ENCODE measurements at places on chromosomes 1 and 21.

GRCh38 chr1:215084621-215085020 lies 2.1 kb downstream of the KCNK2 start:
- DNase-seq: no peak

DNA sequence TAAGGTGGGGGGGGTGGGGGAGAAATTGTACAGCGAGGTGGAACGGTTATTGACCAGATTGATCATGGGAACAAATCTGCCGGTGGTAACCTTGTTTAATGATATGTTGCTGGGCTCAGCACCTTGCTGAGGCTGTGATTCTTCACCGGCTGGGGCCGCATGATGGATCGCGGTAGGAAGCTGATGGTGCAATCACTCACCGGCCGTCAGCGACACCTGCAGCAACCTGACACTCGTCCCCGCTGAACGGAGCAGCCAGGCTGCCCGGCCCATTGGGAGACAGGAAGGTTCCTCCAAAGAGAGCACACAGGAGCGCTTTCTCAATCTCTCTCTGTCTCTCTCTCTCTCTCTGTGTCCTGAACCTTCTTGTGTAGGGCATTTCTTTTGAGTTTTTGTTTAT lies 128.5 kb upstream of the RRP15 start:
- no peak for DNase-seq

- no peak for DNase-seq
Observed at GRCh38 chr1:114902343-114902742, 47.7 kb downstream of the SYCP1 start.

- DNase-seq: no peak
Observed at GRCh38 chr21:16945580-16945979, 567.3 kb upstream of the CXADR start.

- DNase-seq: no peak
Observed at GRCh38 chr1:203175237-203175826, at the start of gene MYBPH. MYBPH (minus strand) TSS chr1:203175826; CDS start chr1:203175755, 71 bp downstream.

DNA sequence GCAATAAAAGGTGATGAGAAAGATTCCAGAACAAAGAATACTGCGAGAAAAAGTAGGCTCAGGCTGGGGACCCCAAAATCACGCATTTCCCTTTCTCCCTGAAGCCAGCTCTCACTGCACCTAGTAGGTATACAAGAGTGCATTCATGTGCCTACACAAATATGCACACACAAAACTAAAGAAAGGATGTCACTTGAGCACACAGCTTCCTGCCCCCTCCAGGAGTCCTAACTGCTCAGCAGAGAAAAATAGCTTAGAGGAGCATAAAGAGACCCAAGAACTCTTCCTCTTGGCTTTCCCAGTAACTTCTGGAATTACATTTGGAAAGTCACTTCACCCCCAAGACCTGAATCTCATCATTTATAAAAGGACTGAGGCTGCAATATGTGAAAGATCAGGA lies 38.0 kb downstream of the JAK1 start:
- no peak for DNase-seq

- peak; percentile 60 for DNase-seq
Observed at GRCh38 chr21:31363720-31364119, 19.7 kb upstream of the TIAM1 start.

GRCh38 chr21:43001316-43001715 lies 27.0 kb downstream of the PKNOX1 start:
- no peak for DNase-seq

GRCh38 chr1:14961661-14962267 lies 191.8 kb upstream of the TMEM51 start:
- DNase-seq: no peak

GRCh38 chr1:72662918-72663317 lies 380.6 kb upstream of the NEGR1 start:
- no peak for DNase-seq

- DNase-seq: peak; percentile 40
Observed at GRCh38 chr1:221439747-221440501, 302.0 kb downstream of the DUSP10 start.

- no peak for DNase-seq
Observed at GRCh38 chr1:200184196-200184595, 156.7 kb downstream of the NR5A2 start.

GRCh38 chr1:151819976-151820623 lies 11.5 kb downstream of the RORC start:
- DNase-seq: no peak

DNA sequence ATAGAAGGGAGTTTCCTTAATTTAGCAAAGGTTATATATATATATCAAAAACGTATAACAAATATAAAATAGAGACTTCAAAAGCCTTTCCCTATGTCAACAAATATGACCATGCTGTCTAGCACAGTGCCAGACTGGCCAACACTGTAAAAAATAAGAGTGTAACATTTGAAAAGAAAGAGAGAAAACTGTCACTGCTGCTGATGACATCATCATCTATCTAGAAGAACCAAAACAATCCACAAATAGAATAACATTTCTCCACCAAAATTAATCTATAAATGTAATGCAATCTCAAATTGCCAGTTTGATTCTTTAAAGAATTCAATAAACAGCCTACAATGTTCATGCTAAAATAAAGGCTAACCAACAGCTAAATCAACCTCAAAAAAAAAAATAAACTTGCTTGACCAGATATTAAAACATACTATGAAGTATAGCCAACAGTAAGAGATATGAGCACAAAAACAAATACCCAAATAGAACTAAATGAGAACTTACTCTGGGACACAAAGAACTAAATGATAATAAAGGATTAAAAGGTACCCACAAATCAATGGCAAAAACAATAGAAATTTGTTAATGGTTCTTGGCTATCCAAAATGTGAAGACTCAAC lies 50.2 kb downstream of the ENAH start:
- DNase-seq: no peak

GRCh38 chr1:155522069-155522468 lies 40.5 kb downstream of the ASH1L start:
- no peak for DNase-seq

DNA sequence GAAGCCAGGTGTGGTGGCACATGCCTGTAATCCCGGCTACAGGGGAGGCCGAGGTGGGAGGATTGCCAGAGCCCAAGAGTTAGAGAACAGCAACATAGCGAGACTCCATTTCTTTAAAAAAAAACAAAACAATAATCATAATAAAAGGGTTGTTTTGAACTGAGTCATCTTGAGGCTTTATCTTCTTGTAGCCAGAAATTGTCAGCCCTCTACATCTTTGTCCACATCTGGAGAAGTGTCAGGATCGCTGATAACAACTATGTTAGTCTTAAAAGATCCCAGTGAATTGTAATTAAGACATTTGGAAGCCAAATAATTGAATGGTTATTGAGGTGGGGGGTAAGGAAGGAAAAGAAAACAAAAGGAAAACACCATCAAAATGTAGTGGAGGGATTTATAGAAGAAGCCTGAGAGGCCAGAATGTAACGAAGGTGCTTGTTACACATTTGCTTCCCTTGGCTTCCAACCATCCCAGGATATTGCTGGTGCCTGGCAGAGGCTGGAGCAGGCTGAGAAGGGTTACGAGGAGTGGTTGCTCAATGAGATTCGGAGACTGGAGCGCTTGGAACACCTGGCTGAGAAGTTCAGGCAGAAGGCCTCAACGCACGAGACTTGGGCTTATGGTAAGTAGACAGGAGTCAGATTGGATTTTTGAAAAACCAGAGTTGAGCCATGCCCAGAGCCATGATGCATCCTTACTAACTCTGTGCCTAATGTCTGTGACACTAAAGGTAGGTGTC lies 52.5 kb upstream of the MTR start:
- no peak for DNase-seq

DNA sequence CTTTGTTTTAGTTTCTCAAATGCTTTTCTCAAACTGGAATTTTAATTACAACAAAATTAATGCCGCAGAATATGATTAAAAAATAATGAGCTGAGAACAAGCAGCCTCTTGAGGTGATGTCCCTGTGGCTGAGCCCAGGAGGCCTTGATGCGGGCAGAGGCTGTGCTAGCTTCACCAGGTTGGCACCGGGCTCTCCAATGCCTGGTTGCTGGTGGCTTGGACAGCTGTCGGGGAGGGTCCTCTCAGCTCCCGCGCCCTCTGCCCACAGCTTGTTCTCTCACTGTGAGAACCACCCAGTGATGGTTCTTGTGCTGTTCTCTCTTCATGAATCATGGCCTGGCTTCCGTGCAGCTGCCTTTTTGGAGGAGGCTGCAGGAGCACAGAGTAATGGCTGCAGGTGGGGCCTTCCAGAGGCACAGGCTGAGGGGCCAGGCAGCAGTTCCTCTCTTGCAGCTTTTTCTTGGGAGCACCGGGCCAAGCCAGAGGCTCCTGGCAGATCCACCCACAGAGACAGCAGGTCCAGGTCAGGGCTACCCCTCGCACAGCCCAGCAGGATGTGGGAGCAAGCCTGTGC lies 156.3 kb downstream of the PCBP3 start:
- DNase-seq: no peak

DNA sequence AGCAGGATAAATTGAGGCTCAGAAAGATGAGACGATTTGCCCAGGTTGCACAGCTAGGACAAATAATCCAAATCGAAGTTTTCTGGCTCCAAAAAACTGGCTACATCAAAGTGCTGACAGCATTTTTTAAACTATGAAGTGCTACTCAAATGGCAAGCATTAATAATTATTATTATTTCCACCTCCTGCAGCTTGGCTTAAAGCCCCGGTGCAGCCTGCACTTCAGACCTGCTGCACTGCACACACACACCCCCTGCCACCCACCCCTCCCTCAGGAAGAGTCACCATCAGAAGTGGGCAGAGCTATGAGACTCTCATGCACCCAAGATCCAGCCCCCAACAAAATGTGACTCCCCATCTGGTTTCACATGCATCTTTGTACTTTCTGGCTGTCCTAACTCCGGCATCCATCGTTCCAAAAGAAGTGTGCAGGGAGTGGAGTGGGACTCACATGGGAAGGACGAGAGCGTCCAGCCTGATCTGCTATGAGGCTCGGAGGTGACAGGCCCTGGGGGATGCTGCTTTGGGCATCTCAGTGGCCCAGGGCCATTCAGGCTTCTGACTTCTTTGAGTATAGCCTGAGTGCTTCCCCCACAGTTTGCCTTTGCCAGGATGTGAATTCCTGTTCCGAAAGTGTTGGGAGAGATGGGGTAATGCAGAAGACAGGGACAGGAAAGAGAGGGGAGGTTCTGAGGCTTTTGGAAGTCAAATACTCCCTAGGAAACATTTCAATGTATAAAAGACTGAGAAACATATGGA lies 65.0 kb upstream of the FAM20B start:
- DNase-seq: no peak

GRCh38 chr1:186568221-186568620 lies 107.3 kb upstream of the PDC start:
- DNase-seq: no peak

DNA sequence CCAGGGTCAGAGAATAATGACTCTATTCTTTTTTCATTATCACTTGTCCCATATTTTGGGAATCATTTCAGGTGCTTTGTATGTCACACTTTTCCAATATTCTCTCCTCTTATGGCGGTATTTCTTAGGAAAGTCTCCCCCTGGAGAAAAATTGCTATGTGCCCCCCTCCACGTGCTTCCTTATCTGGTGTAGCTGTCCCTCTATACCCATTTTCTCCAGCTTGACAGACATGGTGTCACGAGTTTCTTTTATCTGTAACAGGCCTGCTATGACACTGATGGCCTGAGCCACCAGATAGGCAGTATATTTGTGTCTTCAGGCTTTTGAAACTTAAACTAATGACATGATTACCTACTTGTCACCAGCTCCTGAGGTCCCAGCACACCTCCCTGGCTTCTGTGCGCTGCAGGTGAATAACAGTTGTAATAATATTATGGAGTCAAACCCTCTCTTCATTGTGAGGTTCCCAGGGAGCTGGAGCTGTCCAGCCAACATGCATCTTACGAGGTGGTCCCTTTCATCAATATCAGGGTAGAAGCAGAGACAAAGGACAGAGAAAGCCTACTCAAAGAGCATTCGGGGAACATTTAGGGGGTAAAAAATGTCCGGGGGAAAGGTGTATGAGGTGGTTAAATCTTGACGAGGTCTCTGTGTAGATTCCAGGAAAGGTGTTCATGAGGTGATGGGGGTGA lies 71.2 kb upstream of the DUSP10 start:
- DNase-seq: no peak

DNA sequence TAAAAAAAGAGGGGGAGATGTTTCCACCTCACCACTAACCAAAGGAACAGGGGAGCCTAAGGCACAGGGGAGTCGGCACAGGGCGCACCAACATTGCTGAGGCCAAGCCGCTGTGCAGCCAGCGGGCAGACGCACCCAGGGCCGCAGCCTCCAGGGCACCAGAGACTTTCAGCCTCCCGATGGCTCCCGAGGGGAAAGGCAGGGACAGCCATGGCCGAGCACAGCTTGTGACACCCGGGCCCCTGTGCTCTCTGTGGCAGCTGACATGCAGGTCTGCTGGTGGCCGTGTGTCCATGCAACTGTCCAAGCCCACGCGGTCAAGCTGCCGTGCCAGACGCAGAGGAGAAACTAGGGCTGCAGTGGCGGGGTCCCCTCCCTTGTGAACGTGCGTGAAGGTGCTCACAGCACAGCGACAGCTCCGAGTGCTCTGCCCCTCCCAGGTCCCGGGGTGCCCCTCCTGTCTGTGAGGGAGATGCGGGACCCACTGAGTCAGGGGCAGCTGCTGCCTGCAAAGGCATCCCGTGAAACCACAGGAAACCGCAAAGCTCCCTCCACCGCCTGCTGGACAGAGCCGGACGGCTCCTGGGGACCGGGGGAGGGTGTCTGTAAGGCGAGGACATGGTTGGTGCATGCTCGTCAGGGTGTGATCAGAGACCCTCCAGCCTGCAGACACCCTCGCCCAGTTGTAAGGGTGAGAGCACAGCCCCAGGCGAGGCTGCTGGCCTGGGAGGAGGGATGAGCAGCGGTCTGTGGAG lies 2.5 kb downstream of the KRTAP10-11 start:
- no peak for DNase-seq

GRCh38 chr1:59714219-59714618 lies 100.5 kb upstream of the HOOK1 start:
- DNase-seq: no peak

DNA sequence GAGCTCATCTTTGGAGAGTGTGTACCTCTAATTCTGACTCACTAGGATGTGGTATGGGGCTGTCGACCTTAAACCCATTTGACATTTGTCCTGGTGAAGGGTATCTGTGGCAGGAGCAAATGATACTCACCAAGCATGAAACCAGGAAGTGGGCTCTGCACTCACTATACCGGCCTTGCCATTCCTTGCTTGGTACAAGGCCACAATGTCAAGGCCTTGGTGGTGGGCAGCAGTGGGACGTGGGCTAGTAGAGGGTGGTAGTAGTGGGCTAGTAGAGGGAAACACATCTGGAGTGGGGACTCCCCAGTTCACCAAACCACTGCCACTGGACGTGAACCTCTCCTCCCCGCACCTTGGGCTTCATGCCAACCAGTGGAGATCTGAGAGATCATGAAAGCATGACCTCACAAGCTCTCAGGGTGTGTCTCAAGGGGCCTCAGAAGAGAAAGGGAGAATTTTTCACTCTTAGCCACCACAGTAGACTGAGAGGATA lies 11.5 kb downstream of the TNFSF4 start:
- DNase-seq: no peak

DNA sequence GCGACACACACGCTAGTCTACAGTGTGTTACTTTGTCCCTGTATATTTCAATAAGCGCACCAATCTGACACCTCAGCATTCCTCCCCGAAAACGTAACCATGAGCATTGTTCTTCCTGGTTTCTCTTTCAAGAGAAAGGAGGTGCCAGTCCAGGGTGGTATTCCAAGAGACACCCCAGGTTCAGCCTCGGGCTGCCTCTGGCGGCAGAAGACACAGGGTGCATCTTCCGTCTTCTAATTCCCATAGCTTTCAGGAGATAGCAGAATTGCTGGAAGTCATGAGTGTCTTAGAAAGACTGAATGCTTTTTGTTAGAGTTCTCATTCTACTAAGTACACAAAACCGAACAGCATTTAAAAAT lies 15.9 kb upstream of the RGS8 start:
- DNase-seq: no peak
